Ecto neural progenitor cell (in vitro differentiated cells): ENCODE measurements at places on chromosomes 12 and 14.

- no peak for DNase-seq
Measured at GRCh38 chr12:25788707-25789442, 169.6 kb upstream of the RASSF8 start.

DNA sequence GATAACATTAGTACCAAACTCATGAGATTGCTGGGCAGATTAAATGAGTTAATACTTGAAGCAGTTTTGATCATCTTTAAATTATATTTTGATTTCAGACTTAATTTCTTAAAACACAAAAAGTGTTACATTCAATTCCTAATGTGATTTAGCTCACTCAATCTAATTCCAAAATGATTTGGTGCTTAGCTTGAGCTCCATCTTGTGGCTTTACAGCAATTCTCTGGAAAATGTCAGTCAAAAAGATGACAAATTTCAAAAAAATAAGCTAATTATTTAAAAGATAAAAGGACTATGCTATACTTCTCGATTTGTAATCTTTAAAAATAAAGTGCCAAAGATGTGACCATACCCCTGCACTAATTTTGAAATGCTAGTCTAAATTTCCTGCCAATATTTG, 10.1 kb downstream of the LLPH start:
- no peak for DNase-seq

DNA sequence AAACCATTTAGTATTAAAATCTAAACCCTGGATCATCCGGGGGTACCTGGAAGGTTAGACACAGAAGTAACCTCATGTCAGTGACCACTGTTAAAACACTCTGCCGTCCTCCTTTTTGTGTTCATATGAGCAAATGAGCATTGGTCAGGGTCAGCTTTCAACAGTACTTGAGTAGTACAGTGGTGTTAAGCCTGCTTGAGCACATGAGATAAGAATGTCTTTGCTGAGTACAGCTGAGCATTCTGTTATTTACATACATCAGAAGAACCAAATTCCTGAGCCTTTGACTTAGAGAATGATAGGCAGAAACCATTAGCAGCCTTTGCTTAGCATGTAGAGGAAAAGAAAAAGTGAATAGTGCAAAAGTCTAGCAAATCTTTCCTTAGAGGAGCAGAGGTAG, 38.6 kb upstream of the LRTM2 start:
- no peak for DNase-seq

- peak; percentile 64 for DNase-seq
Measured at GRCh38 chr12:122137681-122138080, 36.3 kb downstream of the IL31 start.

DNA sequence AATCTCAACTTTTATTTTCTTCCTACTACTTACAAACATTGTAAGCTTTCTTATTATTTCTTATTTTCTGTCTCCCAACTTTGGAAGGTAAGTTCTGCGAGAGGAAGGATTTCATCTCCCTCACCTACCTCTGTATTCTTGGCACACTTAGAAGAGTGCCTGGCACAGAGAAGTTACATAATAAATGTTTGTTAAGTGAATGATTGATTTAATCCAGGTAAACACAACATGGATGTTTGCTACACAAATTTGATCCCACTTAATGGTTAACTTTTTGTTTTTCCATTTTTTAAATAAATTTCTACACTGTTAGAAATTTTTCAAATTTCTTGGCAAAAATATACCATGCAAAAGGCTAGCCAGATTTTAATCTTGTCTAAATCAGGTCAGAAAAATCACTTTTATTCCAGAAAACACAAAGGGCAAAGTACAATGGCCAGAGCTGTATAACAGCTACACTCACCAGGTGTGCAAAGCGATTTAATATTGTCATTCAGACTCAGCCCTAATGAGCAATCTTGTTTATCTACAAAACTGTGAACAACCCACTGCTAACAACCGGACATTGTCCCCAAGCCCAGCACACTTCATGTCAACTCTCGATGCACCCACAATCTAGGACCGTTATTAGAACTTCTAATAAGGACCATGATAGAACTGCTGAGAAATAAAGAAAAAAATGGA, 222.1 kb upstream of the EEA1 start:
- no peak for DNase-seq

DNA sequence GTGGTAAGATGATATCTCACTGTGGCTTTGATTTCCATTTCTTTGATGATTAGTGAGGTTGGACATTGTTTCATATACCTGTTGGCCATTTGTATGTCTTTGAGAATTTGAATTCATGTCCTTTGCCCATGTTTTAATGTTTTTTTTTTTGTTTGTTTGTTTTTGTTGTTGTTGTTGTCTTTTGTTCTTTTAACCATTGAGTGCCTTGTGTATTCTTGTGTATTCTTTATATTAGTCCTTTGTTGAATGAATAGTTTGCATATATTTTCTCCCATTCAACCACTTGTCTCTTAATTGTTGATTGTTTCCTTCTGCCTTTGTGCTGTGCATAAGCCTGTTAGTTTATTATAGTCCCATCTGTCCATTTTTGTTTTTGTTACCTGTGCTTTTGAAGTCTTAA, 71.9 kb downstream of the FBXO33 start:
- no peak for DNase-seq

- DNase-seq: no peak
Measured at GRCh38 chr12:83933615-83934014, 979.0 kb downstream of the SLC6A15 start.

- DNase-seq: no peak
Measured at GRCh38 chr12:104154286-104154685, 16.3 kb upstream of the NFYB start.

DNA sequence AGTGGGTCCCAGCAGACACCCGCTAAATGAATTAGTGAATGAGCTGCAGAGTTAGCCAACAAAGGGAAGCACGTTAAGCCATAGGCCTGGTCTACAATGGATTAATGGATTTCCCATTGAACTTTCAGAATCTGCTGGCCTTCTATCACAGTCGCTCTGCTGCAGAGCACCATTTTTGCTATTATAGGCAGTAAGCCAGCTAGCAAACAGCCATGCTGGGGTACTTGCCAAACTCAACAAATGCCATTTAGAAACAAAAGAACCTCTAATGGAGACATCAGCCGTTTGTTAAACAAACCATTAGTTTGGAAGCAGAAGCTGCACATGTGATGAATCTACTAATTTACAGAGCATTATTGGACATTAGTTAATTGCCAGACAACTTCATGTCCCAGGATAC, 181.1 kb upstream of the STXBP6 start:
- DNase-seq: no peak

DNA sequence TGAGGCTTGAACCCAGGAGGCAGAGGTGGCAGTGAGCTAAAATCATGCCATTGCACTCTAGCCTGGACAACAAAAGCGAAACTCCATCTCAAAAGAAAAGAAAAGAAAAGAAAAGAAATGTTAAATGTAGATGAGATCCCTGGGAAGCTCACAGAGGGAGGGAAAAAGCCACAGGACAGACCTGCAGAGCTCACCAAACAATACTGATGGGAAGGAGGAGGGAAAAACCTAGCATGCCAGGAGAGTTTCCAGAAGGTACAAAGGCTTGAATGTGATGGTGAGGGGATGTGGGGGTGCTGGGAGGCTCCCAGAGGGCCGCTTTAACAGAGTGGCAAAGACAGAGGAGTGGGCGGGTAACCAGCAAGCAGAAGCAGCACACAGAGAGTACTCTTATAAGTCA, 72.3 kb downstream of the PTPN21 start:
- no peak for DNase-seq

DNA sequence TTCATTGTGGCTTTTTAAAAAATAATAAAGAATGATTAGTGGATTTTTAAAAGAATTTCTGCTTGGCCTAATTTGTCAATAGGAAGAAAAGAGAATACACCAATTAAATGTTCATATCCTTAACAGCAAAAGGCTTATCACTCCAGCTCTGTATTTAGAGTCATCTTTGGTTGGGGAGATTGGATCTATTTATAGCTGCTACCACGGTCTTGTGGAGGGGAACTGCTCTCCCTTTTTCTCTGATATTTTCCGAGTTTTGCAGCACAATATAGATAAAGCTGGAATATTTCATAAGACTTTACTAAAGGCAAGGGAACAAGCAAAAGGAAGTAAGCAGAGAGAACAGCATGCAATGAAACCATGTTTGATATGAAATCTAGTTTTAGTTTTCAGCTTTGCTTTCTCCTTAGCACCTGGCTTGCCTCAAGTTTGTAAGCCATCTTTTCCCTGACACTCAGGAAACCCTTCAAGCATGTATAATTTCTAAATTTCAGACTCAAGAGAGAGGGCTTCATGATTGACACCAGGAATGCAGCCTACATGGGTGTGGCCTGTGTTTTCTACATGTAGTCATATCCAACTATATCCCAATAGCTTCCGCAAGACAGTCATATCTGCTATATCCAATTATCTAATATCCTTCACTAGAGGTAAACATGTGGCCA, 35.2 kb downstream of the BRMS1L start:
- no peak for DNase-seq

DNA sequence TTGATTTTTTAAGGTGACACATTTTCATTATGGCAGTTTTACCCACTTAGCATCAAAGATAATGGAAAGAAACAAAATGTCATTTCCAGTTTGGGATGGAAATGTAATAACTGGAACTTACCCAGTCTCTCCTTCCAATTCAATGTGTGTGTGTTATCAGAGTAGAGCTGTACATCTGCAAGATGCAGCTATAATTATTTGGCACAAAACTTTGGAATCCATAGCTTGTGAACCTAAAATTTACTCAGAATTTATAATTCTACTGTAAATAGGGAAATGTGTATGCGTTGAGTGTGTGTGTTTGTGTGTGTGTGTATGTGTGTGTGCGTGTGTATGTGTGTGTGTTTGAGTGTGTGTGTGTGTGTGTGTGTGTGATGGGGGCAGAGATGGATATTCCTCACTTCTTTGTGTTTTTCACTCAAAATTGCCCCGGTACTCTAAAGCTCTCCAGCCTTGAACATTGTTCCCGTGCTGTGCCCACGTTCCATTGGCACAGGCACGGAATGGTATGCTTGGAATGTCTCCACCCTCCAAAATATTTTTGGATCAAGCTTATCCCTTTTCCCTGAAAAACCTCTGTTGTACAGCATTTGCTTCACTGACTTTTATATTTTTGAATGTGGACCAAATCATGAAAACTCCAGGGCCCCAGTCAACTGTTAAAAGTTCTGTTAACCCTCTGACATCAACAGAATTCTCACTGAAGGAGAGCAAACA, 150.2 kb upstream of the BMP4 start:
- no peak for DNase-seq

- DNase-seq: no peak
Measured at GRCh38 chr12:112577473-112578329, 159.0 kb downstream of the PTPN11 start.

- no peak for DNase-seq
Measured at GRCh38 chr12:95975491-95975890, 20.7 kb downstream of the HAL start.
